Thyroid gland (tissue), 4 donors: ENCODE measurements at places on chromosomes 7 and 10. TPM values are rescaled to one million over a fixed set of nuclear protein-coding genes. Genes with fewer than 3 reads are reported as not detected.
A peak's percentile ranks its signal among the peaks of the same experiment; 100 is the strongest.

The ADIRF gene
- total RNA-seq: 103 TPM

The EGR2 gene
- total RNA-seq: 1.5 TPM

The DMBT1 gene
- total RNA-seq: not detected

The HDAC9 gene
- 28.2 TPM for total RNA-seq

The AEBP1 gene
- total RNA-seq: 151 TPM

The LRRC18 gene
- not detected for total RNA-seq

GRCh38 chr7:133676805-133677370 lies 424.0 kb downstream of the EXOC4 start:
- no peak for DNase-seq

DNA sequence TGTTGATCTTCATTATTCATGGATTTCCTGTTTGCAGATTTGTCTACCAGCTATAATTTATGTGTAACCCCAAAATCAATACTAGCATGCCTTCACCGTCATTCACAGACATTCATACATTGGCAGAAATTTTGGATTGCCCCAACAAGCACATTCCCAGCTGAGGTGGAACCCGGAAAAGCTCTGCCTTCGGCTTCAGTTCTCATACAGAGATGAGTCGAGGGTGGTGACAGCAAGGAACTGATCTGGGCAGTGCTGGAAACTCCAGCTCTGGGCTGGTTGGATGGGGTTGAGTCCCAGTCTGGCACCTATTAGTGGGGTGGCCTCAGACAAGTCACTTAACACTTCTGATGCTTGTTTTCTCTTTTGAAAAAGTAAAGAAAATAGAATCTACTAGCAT lies 267.5 kb downstream of the SNX13 start:
- no peak for DNase-seq

DNA sequence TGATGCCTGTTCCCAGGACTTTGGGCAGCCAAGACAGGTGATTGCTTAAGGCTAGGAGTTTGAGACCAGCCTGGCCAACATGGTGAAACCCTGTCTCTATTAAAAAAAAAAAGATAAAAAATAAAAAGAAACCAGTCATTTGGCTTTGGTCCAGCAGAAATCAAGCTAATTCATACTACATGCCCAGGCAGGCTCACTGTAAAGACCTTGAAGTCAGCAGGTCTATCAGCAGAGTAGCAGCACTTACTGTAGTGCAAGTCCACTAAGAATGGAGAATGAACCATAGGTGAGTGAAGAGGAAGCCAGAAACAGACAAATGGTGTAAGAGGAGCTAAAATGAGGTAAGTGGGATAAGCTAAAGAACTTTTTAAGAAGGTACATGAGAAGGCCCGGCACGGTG lies 24.7 kb downstream of the PSPH start:
- DNase-seq: no peak

DNA sequence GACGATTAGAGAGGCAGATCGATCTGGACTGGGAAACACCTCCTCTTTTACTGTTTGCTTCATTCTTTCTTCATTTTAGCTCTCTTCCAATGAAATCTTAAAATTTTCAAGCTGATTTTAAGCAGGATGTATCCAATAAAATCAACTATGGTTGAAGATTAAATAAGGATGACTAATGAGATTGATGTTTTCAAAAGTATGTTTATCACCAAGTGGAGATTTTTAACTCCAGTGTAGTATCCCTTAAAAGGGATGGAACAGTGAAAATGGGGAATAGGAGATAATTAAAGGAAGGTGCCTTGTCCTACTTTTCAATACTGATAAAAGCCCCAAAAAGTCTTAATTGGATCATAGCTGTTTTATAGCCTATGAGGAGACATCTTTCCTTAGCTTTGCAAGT lies 11.6 kb upstream of the LIPF start:
- DNase-seq: no peak

DNA sequence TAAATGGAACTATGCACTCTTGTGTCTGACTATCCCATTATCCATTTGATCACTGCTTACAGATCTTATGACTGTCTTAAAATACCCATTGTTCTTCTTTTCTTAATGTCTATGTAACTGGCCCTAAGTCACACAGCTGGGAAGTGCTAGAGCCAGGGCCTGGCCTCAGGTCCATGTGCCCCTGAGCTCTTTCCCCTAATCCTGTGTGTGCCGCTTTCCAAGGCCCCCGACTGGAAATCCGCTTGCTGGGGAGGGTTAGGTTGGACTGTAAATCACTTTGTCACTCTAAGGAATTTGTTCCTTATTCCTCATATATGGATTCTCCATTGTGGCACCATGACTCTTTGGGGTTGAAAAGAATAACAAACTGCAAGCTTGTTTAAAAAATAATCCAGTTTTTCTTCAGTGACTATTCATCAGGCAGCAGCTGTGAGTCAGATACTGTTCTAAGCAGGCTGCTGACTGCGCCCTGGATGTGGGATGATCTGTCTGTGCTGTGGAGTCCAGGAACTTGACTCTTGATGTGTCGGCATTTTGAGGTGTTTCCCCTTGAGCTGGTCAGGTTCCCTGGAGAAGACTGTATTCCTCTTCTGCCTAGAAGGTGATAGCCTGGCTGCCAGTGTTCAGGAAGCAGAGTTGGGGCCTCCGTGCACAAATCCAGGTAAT lies 236.3 kb downstream of the SDK1 start:
- DNase-seq: no peak

DNA sequence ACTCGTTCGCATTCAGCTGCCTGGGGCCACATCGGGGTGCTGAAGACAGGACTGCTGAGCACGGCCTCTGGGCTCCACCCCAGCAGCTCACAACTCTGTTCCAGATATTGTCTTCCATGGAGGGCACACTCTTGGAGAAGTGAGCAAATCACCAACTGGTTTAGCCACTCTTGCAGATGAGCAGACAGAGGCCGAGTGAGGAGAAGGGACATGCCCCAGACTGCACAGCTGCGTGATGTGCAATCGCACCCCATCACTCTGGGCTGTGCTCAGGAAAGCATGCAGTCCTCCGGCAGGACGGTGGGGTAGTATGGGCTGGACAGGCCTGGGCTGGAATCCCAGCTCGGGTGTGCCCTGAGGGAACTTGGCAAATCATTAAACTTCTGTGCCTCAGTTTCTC lies 111.6 kb downstream of the FAM53B start:
- DNase-seq: peak; percentile 57

DNA sequence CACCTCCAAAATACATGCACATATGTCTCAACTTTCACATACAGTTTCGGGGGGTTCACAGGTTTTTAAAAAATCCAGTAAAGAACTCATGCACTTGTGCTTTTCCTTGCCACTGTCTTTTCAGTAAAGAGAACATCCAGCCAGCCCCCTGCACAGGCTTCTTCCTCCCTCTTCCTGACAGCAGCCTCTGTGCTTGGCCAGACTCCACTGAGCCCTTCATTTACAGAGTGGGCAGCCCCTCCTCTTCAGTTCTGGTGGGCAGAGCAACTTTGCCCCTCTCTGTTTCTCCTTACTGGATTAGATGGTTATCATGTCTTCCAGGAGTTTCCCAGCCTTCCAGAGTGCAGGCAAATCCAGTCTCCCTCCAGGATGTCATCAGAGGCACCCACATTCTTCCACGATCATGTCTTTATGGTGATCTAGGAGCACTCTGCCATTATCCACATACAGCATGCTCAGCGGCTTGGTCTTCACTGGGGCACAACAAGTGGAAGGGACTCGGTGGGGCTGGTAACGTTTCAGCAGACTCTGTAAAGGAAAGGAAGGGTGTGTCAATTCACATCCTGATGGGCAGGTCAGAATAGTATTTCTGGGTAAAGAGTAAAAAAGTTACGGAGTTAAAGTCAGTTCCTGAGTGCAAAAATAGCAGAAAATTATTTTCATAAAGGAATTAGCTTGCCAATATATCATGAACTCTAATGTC lies 8.8 kb downstream of the NODAL start:
- DNase-seq: no peak
